Uterus (tissue), 4 donors: ENCODE measurements at places on chromosomes 1 and 21.

GRCh38 chr1:172287208-172287607 is 133.3 kb upstream of the C1orf105 start:
- peak overlapping the region; percentile 52 for H3K27ac ChIP-seq
- H3K27me3 ChIP-seq = no peaks in the 10 kb centered on the region
- no peaks in the 10 kb centered on the region for H3K4me1 ChIP-seq
- peak; percentile 63 for DNase-seq
- H3K36me3 ChIP-seq = no peaks in the 10 kb centered on the region

DNA sequence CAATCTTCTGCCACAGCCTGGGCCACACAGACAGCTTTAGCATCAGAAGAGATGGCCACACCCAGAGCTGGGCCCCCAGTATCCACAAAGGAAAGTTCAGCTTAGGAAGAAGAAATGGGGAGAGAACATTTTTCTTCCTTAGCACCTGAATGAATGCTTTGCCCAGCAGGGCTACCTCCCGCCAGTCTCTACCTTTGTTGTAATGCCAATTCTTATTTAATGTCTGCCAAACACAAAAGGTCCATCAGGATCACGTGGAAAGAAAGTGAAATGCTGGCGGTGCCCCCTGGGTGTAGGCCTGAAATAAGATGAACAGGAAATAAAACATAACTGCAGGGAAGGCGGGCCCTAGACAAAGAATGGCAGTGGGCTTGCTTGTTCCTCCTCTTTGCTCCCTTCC is 125.6 kb downstream of the CACNA1E start:
- no peaks in the 10 kb centered on the region for H3K27me3 ChIP-seq
- H3K27ac ChIP-seq = no peak overlapping the region
- no peaks in the 10 kb centered on the region for H3K36me3 ChIP-seq
- no peak for DNase-seq

GRCh38 chr1:44592208-44593145 is 81.8 kb downstream of the TMEM53 start:
- H3K27me3 ChIP-seq = no peaks in the 10 kb centered on the region
- no peak overlapping the region for H3K4me3 ChIP-seq
- H3K36me3 ChIP-seq = no peaks in the 10 kb centered on the region
- H3K27ac ChIP-seq = no peak overlapping the region

DNA sequence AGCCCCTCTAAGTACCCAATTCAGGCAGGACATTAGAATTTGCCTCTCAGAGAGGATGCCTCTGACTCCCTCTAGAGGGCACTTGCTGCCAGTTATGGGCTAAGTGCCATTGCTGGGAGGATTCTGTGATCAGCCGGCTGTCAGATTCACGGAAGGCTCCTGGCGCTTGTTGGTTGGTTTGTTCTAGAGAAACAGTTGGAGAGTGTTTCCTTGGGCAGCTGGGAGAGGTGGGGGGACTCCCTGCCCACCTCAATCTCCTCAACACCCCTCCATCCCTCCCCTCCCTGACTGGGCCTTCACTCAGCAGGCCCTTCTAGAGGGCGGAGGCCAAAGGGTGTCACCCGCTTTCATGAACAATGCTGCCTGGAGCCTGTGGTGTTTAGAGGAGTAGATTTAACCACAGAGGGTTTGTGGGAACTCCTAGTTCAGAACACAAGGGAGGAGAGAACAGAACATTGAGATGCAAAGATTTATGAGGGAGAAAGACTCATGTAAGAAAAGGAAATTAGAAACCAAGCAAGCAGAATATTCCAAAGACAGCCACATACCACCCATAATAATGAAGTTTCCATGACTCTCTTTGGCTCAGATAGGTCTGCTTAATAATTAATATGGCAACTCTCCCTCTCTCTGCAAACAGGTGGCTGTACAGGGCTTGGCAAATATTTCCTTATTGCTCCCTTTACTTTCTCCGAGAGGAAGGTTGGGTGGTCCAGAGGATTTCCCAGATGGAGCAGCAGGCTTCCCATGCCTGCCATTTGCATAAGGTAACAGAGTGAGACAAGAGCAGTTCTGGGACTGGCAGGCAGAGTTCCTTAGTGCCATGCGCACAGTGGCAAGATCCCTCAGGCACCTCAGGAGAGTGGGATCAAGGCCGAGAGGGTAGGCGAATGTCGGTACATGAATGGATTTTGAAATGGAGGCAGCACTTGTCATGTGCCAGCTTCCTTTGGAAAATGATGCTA is 30.0 kb upstream of the ACP6 start:
- no peaks in the 10 kb centered on the region for H3K36me3 ChIP-seq
- no peaks in the 10 kb centered on the region for H3K27me3 ChIP-seq
- peak; percentile 62 for DNase-seq
- peak overlapping the region; percentile 70 for H3K27ac ChIP-seq
- H3K4me1 ChIP-seq = no peaks in the 10 kb centered on the region
- no peak overlapping the region for H3K4me3 ChIP-seq

GRCh38 chr21:41648591-41649031 is 118.2 kb downstream of the RIPK4 start:
- H3K27me3 ChIP-seq = no peaks in the 10 kb centered on the region
- H3K4me3 ChIP-seq = no peak overlapping the region
- H3K4me1 ChIP-seq = no peaks in the 10 kb centered on the region

- H3K4me3 ChIP-seq = no peak overlapping the region
- H3K27ac ChIP-seq = no peak overlapping the region
- no peaks in the 10 kb centered on the region for H3K36me3 ChIP-seq
These were observed 2.3 kb upstream of the TIAM1 start for GRCh38 chr21:31346256-31346821.

GRCh38 chr1:31084782-31085569 is 19.5 kb upstream of the PUM1 start:
- H3K36me3 ChIP-seq = no peaks in the 10 kb centered on the region
- no peak overlapping the region for H3K4me3 ChIP-seq
- DNase-seq = no peak
- H3K4me1 ChIP-seq = no peaks in the 10 kb centered on the region
- H3K27me3 ChIP-seq = no peaks in the 10 kb centered on the region

- no peak for DNase-seq
- no peaks in the 10 kb centered on the region for H3K27me3 ChIP-seq
- H3K4me3 ChIP-seq = no peak overlapping the region
- H3K4me1 ChIP-seq = no peaks in the 10 kb centered on the region
These were observed 131.5 kb downstream of the NTNG1 start for GRCh38 chr1:107272321-107272720.

GRCh38 chr1:235067396-235068157 is 61.1 kb downstream of the TOMM20 start:
- no peaks in the 10 kb centered on the region for H3K27me3 ChIP-seq
- H3K4me1 ChIP-seq = no peaks in the 10 kb centered on the region
- H3K36me3 ChIP-seq = no peaks in the 10 kb centered on the region
- H3K4me3 ChIP-seq = no peak overlapping the region
- H3K27ac ChIP-seq = no peak overlapping the region

DNA sequence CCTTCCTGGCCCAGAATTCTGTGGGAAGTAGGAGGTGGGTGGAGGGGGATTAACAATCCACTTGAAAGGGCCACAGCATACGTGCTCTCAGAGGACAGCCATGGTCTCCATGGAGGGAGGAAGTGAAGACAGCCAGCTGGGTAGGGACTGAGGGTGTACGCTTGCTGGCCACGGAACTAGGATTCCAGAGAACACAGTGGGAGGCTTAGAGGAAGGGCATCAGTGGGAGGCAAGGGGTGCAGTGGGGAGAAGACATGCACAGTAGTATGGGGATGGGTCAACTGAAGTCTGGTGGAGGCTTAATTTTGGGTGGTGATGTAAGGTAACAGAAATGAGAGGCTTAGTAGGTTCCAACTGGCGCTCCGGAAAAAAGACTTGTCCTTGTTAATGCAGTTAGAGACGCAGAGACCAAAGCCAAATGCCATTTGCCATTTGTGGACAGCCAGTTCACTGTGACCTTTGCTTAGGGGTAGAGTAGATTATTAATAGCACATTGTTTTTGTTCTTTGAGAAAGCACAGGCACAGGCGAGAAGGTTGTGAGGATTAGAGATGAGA is 103.0 kb downstream of the ZSCAN20 start:
- DNase-seq = no peak
- no peaks in the 10 kb centered on the region for H3K27me3 ChIP-seq
- H3K36me3 ChIP-seq = no peaks in the 10 kb centered on the region
- H3K4me1 ChIP-seq = no peaks in the 10 kb centered on the region
- H3K4me3 ChIP-seq = no peak overlapping the region

DNA sequence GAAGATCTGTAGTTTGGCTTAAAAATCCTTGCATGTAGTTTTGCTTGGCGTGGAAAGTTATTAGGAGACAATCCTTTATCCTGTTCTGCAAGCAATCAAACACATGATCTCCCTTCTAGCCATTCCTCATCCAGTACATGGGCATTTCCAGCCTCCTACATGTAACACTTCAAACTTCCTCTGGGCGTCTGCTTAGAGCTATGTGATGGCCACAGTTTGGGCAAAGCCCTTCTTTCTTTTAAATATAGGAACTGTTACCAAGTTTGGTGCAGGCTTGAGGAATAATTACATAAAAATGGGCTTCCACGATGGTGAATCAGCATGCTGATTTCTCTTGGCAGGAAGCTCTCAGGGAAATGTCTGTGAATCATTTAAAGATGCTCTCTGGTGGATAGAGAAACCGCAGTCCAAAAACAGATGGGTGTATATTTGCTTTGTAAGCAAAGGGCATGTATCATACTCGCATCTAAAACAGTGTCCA is 176.9 kb upstream of the FMN2 start:
- no peaks in the 10 kb centered on the region for H3K27me3 ChIP-seq
- no peak overlapping the region for H3K4me3 ChIP-seq
- no peaks in the 10 kb centered on the region for H3K4me1 ChIP-seq
- H3K27ac ChIP-seq = no peak overlapping the region
- H3K36me3 ChIP-seq = no peaks in the 10 kb centered on the region

- H3K4me1 ChIP-seq = no peaks in the 10 kb centered on the region
- no peak for DNase-seq
- no peaks in the 10 kb centered on the region for H3K36me3 ChIP-seq
- H3K4me3 ChIP-seq = no peak overlapping the region
- H3K27me3 ChIP-seq = no peaks in the 10 kb centered on the region
These were observed 90.8 kb downstream of the GTF2B start for GRCh38 chr1:88800382-88801051.

DNA sequence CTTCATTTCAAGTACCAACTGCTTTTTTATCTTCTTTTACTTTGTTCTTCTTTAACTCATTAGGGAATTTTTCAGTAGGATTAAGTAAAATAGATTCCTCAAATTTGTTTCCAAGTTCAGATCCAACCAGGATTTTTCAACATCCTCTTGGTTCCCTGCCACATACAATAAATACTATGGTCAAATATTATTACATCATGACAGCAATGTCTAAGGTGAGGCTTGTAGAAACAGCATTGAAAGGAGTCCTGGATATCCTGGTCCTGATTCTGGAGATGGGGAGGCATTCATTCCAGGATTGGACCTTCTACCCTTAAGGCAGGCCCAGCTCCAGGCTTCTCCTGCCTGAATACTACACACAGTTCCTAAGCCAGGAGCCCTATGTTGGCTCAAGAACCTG is 80.2 kb upstream of the F3 start:
- H3K4me3 ChIP-seq = no peak overlapping the region
- DNase-seq = no peak
- H3K36me3 ChIP-seq = no peaks in the 10 kb centered on the region

DNA sequence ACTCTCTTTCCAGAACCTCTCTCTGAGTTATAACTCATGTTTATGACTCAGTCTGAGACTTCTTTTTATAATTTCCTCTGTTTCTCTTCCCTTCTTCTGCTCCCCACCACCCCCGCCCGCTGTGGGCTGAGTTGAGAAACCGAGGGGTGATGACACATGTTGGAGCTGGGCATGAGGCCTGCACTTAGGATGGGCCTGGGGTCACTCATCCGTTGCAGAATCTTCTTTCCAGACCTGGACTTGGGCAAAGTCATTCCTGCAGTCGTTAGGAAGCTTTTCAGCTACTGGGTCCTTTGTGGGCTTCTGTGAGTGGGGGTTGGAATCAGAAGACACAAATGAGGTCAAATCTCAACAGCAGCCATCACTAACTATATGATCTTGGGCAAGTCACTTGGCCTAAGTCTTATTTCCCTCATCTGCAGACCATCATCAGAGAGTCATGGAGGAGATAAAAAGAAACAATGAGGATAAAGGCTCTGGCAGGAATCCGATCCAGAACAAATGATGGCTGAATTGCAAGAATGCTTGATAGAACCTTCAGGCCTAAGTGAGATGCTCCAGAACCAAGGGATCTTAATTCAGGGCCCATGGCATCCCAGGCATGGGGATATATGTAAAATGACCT is 53.4 kb downstream of the RPS6KA1 start:
- DNase-seq = no peak
- no peaks in the 10 kb centered on the region for H3K36me3 ChIP-seq
- no peaks in the 10 kb centered on the region for H3K27me3 ChIP-seq
- H3K27ac ChIP-seq = no peak overlapping the region
- H3K4me1 ChIP-seq = no peaks in the 10 kb centered on the region
- no peak overlapping the region for H3K4me3 ChIP-seq

DNA sequence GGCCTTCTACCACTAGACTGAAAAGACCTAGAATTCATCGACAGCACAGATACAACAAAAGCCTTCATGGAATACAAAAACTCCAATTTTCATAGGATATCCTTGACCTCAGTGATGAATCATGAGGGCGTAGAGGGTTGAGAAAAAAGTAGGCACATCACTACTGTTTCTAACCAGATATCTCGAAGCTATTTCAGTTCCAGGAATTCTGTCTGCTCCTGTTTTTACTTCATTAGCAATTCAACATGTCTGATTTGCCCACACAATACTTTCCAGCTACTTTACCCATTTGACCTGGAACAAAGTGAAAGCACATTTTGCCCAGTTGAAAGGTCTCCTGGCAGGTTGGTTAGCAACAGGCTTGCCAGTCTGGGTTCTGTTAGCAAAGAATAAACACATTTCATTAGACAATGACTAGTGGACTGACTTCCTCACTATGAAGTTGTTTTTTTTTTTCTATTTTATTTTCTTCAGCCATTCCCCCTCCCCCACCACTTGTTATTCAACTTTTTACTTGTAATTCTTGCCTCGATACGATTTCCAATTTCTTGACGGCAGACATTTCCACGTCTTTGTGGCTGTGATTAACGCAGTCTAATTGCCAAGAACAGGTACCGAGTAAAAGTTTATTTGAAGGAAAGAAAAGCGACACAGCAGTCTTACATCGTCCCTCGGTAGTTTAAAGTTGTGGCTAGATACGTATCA is 4.0 kb upstream of the ZBTB18 start:
- H3K4me1 ChIP-seq = peaks cover 4% of the 10 kb centered on the region
- H3K27ac ChIP-seq = peak overlapping the region; percentile 96
- H3K27me3 ChIP-seq = no peaks in the 10 kb centered on the region
- no peak for DNase-seq
- H3K36me3 ChIP-seq = no peaks in the 10 kb centered on the region
